ENCODE measurements at places on chromosomes 2 and 18.
A peak's percentile ranks its signal among the peaks of the same experiment; 100 is the strongest.

- no peak for DNase-seq
These were observed 55.3 kb downstream of the C2orf76 start for GRCh38 chr2:119311371-119311770.

GRCh38 chr18:10095356-10095755, 181.5 kb downstream of the VAPA start:
- no peak for DNase-seq

DNA sequence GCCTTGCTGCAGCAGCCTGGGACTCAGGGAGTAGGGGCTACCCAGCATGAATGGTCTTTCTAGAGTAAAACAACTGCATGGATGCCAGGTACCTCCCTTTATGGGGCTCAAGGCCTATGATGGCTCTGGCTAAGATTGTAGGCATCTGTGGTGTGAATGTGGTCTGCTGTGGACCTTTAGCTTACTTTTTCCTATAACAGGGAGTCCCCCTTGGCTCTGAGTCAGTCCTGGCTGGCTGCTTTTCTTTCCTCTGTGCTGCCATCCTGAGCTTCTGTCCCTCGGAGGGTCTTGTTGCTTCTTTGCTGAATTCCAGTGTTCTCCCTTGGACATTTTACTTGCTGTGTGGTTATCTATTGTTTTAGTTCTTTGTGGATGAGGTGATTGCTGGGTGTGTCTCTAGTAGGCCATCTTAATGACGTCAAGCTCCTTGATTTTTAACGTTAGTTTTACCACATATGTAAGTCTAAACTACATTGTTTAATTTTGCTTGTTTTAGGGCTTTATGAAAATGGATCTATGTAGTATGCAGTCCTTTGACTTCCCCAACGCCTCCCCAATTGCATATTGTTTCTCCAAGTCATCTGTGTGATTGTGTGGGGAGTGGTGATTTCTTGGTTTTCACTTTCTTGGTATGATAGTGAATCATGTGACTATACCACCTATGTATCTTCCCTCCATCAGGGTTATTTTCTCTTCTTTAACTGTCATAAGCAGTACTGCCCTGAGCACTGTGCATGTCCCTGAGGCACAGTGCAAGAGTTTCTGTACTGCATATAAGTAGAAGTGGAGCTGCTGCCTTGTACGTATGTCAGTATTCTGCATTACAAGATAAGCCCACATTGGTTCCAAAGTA, 92.4 kb downstream of the NCK2 start:
- no peak for DNase-seq

DNA sequence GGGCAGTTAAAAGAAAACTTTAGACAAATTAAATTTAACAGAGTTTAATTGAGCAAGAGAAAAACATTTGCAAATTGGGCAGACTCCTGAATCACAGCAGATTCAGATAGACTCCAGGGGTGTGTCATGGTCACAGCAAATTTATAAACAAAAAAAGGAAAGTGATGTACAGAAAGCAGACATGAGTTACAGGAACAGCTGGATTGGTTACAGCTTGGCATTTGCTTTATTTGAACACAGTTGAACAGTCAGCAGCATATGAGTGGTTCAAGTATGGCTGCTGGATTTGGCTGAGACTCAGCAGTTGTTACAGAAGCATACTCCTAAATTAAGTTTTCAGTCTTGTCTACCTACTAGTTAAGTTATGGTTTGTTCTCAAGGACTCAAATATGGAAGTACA, 82.3 kb upstream of the NYAP2 start:
- DNase-seq = no peak

DNA sequence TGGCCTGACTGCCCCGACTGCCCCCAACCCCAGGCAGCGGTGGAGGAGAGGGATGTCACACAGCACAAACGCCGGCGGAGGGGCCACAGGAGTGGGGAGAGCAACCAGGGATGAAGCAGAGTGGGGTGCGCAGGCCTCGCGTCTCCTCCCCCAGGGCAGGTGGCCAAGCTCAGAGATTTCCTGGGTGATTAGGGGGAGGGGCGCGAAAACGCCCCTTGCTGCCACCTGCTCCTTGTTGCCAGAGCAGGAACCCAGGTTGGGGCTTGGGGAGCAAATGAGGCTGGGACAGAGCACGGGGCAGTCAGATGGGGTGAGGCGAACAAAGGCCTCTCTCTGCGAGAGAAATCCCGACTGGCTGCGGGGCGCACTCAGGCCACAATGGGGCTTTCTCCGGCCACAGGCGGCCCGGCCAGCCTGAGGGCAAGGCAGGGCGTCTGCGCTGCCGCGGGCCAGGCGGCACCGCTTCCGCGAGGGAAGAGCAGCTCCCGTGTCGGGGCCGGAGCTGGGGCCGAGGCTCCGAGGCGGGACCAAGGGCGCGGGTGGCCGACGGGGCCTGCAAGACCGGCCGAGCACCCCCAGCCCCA, 11.5 kb downstream of the TEX44 start:
- no peak for DNase-seq

- DNase-seq = no peak
These were observed 1608.3 kb upstream of the ZEB2 start for GRCh38 chr2:146128216-146128615.

DNA sequence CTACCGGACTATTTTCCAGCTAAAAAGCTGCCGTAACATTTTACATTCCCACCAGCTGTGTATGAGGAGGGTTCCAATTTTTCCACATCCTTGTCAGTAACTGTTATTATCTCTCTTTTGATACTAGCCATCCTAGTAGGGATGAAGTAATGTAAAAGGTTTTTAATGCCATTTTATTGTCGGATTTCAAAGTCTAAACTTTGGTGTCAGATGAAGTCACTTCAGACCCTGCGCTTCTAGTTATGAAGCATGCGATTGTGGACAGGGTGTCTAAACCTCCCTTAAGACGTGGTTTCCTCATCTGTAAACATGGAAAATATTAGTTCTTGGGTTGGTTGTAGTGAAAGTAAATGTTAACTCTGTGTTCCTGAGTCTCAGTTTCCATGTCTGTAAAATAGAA, 4.7 kb downstream of the DGKD start:
- DNase-seq = no peak

DNA sequence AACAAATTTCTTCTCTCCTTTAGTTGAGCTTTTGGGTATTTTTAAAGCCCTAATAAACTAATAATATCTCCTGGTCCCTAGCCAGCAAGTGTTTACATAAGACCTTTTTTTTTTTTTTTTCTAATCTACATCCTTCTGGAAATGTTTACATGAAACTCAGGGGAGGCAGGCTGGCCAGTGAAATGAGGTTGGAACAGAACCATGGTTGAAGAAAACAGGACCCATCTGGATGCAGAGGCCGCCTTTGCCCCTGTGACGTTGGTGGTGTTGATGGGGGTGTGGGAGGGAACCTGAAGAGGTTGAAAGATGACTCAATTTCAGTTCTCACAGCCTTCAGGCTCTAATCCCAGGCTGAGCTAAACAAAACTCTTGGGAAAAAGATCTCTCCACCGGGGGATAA, 118.5 kb downstream of the NRP2 start:
- DNase-seq = no peak

GRCh38 chr2:23746141-23746863, 180.6 kb downstream of the ATAD2B start:
- no peak for DNase-seq

DNA sequence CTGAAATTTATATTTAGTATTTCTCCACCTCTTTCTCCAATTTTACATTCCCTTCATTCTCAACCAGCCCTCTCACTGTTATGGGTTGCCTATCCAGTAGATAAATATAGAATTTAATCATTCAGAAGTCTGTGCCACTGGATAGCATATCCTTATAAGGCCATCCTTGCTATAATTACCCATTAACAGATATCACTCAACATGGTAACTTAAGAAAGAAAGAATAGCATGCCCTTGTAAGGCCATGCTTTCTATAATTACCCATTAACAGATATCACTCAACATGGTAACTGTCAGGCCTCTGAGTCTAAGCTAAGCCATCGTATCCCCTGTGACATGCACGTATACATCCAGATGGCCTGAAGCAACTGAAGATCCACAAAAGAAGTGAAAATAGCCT, 1137.4 kb upstream of the FAM98A start:
- DNase-seq = no peak

- no peak for DNase-seq
These were observed 57.9 kb downstream of the TLK1 start for GRCh38 chr2:171102802-171103201.

DNA sequence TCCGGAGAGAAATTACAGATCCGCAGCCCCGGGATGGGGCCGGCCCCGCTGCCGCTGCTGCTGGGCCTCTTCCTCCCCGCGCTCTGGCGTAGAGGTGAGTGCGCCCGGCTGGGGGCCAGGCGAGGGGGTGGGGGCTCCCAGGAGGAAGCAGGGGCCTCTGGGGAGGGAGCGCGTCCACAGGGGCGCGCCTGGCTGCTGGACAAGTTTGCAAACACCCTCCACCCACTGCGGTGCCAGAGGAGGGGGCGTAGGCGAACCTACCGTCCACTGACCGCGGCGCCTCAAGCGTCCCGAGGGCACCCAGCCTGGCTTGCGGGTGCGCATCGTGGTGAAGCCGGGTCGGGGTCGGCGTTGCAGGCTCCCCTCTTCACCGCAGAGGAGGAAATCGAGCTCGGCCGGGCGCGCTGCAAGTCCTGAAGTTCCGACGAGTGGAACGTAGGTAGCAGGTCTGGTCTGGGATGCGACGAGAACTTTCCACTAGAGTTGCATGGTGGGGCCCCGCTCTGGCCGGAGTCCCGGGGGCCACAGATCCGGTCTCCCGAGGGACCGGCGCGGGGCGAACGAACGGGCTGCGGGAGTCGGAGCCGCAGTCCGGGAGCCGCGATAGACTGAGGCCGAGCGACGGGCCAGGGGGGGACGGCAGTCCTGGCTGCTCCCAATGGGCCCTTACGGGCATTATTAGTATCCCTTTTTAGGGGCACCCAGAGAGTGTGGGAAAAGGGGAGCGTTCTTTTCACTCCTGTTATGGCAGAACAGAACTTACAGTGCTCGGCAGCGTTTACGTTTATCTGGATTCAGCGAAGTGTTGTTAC, 502 bp downstream of the MERTK start:
- DNase-seq = peak; percentile 35

- DNase-seq = no peak
These were observed 62.6 kb downstream of the NFATC1 start for GRCh38 chr18:79458131-79458838.

DNA sequence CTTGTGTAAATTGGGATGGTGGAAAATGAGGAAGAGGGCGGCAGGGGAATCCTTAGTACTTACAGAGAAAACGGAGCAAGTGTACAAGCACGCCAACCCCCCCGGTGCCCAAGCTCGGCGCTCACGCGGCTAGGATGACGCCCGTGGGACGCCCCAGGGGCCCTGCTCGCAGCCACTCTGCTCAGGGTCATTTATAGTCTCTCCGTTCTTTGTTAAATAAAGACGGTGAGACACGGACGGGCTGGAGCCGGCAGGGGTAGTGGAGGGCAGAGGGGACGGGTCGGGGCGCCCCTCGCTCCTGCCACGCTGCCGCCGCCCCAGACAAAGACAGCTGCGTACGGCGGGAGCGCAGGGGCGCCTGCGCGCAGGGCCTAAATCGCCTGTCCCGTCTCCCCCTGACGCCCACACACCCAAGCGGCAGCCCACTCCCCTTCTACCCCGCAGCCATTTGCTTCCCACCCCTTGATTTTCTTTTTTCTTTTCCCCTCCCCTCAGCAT, 37.8 kb downstream of the PCBP1 start:
- peak; percentile 76 for DNase-seq

- no peak for DNase-seq
These were observed 19.3 kb downstream of the INPP5D start for GRCh38 chr2:233079473-233079877.

GRCh38 chr2:98875081-98875728, 60.8 kb downstream of the CRACDL start:
- DNase-seq = no peak

DNA sequence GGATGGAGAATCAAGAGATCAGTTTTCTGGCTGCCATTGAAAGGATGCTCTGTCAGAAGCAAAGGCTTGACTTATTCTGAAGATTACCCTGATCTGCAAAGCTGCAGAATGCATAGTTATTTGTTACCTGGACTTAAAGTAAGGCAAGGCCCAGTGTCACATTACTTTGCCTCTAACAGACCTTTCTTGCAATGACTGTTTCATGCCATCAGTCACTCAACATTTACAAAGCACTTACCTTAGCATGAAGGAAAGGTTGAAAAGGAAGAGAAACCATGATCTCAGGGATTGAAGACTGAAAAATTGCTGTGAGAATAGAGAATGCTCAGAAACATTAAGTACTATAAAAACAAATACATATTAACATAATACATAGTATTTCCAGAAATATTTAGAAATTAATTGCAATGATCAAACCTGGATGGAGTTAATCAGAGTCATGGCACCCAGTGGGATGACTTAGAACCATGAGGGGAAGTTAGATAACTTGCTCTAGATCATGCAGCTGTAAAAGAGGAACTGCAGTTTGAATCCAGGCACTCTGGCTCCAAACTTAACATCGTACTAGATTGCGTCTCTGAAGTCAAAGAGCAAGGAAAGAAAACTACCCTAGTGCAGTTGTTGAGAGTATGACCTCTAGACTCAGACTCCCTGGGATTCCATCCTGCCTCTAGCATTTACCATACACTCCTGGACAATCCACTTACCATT, 26.5 kb upstream of the FAM117B start:
- peak; percentile 53 for DNase-seq

DNA sequence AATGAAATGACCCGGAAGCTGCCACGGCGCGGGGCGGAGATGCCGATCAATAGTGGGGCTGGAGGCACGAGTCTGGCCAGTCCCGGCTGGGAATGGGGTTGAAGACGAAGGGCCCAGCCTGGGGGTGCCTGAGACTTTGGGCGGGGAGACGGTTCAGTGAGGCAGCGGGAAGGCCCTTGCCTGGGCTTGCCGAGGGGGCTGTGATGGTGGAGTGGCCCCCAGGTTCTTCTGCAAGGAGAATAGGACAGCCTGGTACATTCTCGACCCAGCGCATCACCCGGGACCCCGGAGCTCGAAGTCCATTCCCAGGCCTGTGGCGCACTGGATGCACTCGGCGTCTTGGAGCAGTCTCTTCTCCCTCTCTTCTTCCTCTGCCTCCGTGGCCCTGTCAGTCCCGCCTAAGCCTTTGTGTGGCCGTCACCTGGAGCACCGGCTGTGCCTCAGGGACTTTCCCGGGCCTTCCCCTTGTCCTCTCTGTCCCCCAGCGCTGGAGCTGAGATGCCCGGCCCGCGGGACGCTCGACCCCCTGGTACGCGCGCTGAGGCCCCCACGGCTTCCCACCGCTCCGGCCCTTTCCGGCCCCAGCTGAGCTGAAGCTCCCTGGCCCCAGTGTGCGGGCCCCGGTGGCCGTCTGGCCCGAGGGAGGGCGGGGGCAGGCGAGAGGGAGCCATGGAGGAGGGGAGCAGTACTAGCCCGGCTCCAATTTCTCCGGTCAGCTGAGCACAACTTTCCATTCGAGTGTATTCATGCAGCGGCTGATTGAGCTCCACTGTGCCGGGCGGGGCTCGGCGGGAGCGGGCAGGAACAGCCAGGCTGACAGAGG, 8.0 kb downstream of the SIX3 start:
- DNase-seq = no peak

GRCh38 chr18:3451989-3452749, 2.2 kb downstream of the TGIF1 start:
- DNase-seq = peak; percentile 64

GRCh38 chr2:76928026-76928425, 594.1 kb downstream of the LRRTM4 start:
- DNase-seq = no peak

- no peak for DNase-seq
These were observed 84.4 kb upstream of the HS6ST1 start for GRCh38 chr2:128402911-128403670.

- no peak for DNase-seq
These were observed 2.7 kb downstream of the EPHA4 start for GRCh38 chr2:221569425-221569845.

- DNase-seq = no peak
These were observed 50.4 kb upstream of the KCNG2 start for GRCh38 chr18:79747156-79747845.

- no peak for DNase-seq
These were observed 220.4 kb upstream of the SPOPL start for GRCh38 chr2:138280999-138281695.

Data from hematopoietic multipotent progenitor cell treated with erythropoietin and hydrocortisone succinate and interleukin-3 and kit ligand, for 6 days (in vitro differentiated cells).